ENCODE measurements at places on chromosomes 16 and 17.

GRCh38 chr17:31690151-31690551 lies 168.9 kb downstream of the COPRS start:
- no peak for DNase-seq

GRCh38 chr16:2855536-2855935 lies 2.4 kb downstream of the PRSS22 start:
- DNase-seq, result no peak

- peak; percentile 100 for DNase-seq
These were observed 54.1 kb upstream of the BCAR1 start for GRCh38 chr16:75305364-75306098.

DNA sequence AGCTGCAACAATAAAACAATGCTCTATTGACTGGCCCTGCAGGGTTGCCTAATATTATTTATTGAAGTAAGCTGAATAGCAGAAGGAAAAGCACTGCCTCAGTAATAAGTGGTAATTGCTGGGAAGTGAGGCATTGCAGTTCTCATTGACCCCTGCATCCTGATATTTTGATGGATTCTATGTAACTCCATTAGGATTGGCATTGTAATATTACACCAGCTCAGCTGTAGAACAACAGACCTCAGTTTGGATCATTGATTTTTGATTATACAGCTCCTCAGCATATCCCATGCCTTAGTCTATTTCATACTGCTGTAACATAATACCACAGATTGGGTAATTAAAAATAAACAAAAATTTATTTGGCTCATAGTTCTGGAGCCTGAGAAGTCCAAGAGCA lies 650.6 kb upstream of the SALL1 start:
- DNase-seq, result no peak

DNA sequence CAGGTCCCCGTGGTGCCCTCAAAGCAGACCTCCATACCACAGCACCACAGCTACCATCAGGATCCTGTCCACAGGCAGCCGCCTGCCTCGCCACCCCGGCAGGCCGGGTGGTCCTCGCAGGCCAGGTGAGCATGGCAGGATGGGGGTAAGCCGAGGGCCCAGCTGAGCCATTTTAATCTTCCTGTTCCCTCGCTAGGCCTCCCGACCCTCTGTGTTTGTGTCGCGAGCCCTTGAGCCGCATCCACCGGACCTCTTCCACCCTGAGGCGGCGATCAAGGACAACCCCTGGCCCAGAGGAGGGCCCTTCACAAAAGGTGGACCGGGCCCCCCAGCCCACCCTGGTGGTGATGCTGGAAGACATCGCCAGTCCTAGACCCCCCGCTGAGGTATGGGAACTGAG lies 2.0 kb downstream of the PRR14 start:
- no peak for DNase-seq

- DNase-seq, result no peak
These were observed 14.2 kb upstream of the SEC14L1 start for GRCh38 chr17:77126519-77126918.

- no peak for DNase-seq
These were observed 2.9 kb downstream of the ASGR1 start for GRCh38 chr17:7176107-7176840.

GRCh38 chr16:65896448-65897153 lies 469.9 kb upstream of the CDH5 start:
- no peak for DNase-seq

DNA sequence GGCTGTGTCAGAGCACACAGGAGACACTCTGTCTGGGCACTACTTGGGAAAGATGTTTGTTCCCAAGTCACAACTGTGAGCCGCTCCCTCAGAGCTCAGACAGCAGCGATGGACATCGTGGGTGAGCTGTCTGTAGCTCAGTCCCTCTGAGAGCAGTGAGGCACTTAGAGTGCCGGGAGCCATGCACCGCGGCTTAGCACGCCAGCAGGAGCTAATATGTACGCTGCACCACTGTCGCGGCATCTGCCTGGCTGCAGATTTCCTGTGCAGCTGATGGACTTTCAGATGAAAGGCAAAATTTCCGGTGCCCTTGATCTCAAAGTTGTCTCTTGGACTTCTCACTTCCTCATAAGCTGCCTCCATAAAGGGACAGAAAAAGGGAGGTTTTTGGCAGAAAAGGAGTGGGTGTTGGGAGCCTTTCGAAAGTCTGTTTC lies 92.8 kb upstream of the ZNF469 start:
- no peak for DNase-seq

DNA sequence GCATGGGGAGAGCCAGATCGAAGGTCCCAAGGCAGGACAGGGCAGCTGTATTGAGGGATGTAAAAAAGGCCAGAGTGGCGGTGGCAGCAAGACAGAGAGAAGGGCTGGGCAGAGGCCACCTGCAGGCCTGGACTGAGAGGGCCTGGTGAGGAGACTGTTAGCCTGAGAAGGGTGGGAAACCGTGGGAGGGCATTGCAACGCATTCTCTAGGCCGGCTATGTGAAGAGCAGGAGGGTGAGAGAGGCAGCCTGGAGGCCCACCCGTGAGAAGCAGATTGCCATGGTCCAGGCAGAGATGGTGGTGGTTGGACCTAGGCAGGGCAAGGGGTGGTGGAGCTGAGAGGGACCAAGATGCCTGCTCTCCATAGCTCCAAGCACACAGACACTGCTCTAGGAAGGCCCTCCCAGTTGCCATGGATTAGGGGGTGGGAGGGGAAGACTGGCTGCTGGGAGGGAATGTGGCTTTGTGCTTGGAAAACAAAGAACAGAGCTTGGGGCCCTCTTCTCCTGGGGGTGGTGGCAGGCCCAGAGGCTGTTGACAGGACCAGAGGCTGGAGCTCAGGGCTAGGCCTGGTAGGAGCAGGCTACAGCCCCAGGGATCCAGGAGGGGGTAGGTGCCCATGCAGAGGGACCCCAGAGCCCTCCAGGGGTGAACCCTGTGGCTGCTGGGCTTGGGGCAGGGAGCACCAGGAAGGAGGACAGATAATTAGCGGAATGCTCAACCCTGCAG lies 12.4 kb upstream of the TCAP start:
- DNase-seq, result no peak

GRCh38 chr16:2963723-2964474 lies at the start of gene KREMEN2:
Gene KREMEN2 (plus strand): TSS chr16:2964275. CDS start chr16:2964521, 246 bp downstream.
- DNase-seq, result no peak

GRCh38 chr17:14197057-14197456 lies 39.6 kb downstream of the CDRT15 start:
- no peak for DNase-seq

DNA sequence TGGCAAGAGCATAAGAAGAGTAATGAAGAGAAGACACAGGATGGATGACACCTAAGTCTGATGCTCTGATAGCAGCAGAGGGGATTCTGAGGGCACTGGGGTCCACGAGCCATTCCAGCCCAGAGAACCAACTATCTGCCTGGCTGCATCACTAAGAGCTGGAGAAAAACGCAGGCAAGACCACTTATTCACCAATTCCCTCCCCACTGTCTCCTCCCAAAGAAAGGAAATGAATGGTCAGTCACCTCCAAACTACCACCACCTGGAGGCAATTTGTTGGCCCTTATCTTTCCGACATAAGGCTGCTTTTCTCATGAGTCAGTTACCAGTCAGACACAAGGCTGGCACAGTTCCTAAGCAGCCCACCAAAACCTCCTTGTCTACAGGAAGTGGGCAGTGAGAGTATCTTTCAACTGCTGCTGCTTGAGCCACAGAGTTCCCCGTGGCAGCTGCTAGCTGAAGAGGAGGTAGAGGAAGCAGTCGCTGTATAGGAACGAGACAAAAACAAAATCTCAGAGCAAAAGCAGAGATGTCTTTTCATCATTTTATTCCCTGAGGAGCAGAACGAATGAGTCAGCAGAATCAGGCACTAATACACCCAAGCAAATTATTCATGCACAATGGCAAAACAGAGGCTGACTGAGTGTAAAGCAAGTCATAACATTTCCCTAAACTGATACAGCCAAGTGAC lies 111.1 kb downstream of the SMG6 start:
- peak; percentile 92 for DNase-seq

GRCh38 chr17:78401891-78402290 lies 23.4 kb downstream of the PGS1 start:
- DNase-seq, result no peak

DNA sequence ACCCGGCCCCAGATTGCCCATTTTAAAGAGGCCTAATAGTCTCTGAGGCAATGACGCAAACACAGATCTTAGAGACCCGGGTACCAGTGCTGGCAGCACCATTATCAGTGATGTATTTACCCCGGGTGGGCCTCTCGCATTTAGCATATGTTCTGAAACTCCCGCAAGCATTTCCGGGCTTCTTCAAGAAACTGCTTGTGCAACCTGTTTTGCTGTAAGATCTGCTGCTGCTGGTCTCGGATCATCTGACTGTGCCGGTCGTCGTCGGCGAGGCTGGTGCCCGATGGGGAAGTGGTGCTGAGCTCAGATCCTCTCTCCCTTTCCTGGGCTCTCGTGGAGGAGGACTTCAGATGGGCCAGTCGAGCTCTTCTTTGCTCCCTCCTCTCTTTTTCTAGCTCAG lies 12.5 kb downstream of the CEP295NL start:
- DNase-seq, result no peak

- DNase-seq, result no peak
These were observed 211.4 kb downstream of the BCAS3 start for GRCh38 chr17:60888812-60889709.

DNA sequence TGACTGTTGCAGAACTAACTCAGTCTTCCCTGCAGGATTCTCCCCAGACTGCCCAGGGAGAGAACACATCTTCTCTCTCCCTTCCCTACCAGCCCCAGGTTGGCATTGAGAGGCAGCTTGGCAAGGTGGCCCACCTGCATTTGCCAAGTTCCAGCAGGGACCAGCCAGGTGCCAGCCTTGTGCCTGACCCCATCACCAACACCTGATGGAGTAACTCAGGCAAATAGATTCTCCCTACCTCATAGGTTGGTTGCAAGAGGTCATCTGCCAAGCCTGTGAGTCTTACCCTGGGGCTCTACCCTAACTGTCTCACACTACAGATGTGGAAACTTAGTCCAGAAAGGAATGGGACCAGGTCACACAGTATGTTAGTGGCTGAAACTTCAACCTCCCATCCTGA lies 20.4 kb downstream of the BEAN1 start:
- no peak for DNase-seq

- DNase-seq, result no peak
These were observed 534 bp downstream of the GPATCH8 start for GRCh38 chr17:44502598-44503146.

DNA sequence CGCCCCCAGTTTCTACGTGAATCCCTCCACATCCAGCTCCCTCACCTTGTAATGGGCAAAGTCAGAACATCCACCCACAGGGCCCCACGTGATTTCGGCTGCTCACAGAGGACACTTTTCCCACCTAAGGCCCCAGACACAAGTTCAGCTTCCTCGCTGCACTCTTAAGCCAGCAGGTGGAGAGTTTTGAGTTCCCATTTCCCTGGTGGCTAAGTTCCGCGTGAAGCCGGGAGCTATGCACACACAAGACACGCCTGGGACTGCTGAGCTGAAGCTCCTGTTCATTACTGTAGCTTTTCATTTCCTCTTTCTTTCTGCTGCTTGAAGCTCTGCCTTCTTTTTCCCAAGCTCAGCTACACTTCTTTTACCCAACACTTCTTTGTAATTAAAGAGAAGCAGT lies 273.8 kb downstream of the NPIPA8 start:
- no peak for DNase-seq

- DNase-seq, result no peak
These were observed 439.0 kb upstream of the CCL2 start for GRCh38 chr17:33816036-33816435.

- DNase-seq, result no peak
These were observed 51.9 kb downstream of the CDYL2 start for GRCh38 chr16:80752541-80752940.

- no peak for DNase-seq
These were observed 75.9 kb downstream of the PRKCA start for GRCh38 chr17:66378296-66378695.

- DNase-seq, result no peak
These were observed 12.7 kb downstream of the SCGB1C2 start for GRCh38 chr17:149897-150584.

DNA sequence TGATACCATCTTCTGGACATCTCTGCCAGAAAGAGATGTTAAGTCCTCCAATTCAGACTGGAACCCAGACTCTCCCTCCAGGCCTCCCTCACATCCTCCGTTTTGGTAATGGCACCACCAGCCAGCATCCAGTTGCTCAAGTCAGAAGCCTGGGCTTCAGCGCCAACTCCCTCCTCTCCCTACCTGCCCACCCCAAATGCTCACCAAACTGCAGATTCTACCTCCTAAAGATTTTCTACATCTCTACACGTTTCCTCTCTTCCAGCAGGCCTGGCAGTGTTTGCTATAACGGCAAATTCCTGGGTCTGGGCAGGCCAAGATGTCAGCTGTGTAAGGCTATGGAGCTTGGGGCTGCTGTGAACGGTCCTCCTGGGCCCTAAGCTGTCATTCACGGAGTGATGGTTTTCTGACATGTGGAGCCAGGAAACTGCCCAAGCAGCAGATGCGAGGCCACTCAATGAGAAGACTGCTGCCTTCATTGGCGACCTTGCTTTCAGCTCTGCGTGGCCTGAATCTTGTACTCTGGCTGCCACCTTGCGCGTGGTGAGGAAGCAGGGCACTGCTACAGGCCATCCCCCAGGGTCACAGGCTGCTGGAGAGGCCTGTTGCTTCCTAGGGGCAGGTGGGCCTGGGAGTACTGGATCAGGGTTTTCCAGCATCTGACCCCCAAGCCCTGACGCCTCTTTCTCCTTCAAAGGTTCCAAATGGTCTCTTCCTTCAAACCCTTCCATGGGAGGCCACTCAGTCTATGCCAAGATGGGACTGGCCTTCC lies 37.7 kb downstream of the TBX4 start:
- DNase-seq, result no peak

GRCh38 chr17:8360751-8361150 lies 15.8 kb downstream of the KRABD2 start:
- DNase-seq, result no peak

- DNase-seq, result no peak
These were observed 8.2 kb upstream of the KLHL36 start for GRCh38 chr16:84640145-84640544.

GRCh38 chr16:26334218-26335111 lies 642.7 kb downstream of the HS3ST4 start:
- no peak for DNase-seq

DNA sequence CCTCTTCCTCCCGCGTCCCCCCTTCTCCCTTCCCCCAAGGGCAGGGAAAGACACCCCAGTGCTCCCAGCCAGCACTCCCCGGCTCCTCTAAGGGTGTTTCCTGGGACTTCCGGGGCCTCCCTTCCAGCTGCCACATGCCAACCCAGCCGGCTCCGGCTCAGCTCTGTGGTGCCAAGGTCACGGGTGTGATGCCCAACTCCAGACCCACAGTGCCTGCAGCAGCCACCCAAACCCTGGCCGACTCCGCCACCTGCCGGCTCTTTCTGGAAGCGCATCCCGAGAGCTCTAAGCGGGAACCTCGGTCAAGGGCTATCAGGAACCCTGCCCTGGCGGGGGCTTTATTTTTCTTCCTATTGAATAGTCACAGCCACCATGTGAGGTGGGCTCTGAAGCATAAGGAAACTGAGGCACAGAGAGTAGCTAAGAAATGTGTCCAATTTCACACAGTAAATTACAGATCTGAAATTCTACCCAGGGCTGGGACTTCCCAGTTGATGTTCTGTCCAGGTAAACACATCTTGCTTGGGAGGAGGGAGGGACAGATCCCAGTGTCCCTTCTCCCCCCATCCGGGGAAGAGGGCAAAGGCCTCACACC lies 3.3 kb upstream of the PPP1R1B start:
- no peak for DNase-seq

Data from skeletal muscle cell (primary cell).